ENCODE measurements at places on chromosomes 11 and 22.
A peak's percentile ranks its signal among the peaks of the same experiment; 100 is the strongest.

- no peak for DNase-seq
Observed at GRCh38 chr11:1930462-1930830, 10.9 kb downstream of the TNNT3 start.

GRCh38 chr22:40517631-40518030 lies 118.9 kb downstream of the MRTFA start:
- DNase-seq, result no peak

DNA sequence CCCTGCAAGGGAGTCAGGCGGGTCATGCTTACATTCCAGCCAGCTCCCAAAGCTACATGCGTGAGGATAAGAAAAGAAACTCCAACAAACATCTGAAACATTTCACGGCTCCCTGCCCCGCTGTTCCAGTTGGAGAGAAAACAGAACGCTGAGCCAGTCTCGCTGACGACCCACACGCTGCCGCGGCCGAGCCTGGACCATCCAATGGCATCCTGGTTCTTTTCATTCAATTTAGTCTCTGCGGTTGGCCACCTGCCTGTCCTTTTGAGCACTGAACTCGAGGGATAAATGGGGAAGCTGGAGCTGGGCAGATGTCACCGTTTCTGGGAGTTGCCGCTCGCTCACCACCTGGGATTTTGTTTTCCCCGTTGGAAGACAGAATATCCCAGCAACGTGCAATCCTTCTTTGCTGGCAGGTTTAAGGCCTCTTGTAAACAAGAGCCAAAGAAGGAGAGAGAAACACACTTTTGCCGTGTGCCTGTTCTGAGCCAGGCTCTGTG lies 45.3 kb upstream of the SHISAL1 start:
- DNase-seq, result no peak

DNA sequence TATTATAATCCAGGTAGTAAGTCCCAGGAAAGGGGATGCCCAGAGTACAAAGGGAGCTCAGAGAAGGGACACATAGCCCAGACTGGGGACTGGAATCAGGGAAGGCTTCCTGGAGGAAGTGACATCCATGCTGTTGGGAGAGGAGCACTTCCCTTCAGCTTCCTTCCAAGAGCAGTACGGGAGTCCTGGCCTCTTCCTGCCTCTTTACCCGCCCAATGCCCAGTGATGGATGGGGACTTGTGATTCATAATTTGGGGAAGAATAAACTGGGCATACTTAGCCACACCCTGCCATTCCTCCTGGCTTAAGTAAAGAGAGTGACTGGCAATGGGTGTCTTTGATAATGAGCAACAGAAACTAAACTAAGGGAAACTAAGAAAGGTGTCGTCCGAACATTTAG lies 11.5 kb downstream of the C11orf91 start:
- no peak for DNase-seq

DNA sequence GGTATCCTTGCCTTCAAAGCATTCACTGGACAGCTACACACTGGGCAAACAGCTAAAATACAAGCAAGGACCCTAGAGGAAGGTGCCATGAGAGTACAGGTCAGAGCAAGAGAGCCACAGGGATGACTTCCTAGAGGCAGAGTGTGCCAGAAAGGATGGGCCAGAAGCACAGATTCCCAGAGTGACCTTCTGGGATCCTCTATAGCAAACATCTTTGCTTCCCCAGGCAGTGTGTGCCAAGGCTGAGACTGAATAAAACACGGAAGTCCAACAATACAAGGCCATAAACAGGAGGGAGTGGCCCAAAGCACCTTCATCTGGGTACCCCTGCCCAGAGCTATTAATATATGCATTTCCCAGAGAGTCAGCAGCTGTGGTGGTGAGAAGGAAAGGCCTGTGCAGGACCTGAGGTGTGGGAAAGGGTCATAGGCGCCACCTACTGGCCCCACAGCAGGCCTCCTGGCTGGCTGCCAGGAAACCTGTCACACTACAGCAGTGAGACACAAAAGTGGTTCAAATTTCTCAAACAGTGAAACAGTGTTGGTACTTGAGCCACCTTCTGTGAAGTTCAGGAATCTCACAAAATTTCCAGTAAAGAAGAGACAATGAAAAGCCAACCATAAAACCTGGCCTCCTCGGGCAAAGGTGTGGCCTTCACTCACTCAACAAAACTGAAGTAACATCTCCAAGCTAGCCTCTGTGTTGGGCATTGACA lies 20.3 kb downstream of the CLPB start:
- peak; percentile 73 for DNase-seq

DNA sequence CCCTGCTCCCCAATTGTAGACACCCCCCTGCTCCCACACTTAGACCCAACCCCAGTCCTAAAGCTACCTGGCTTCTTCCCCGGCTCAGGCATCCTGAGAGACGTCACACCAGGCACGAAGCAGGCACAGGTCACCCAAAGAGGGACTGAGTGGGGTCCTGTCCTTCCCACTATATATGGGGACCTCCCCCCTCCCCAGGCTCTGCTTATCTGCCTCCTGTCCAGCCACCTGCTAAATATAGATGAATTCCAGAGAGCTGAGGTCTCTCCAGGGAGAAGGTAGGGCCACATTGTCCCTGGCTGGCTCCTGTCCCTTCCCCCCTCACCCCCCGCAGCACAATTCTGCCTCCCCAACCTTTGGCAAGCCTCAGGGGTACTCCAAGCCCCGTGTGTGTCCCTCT lies at the start of gene MYBPC3:
MYBPC3 (minus strand) TSS at position 147 of the 400 bp plus-strand sequence; CDS start at position 92, 55 bp downstream.
- no peak for DNase-seq

DNA sequence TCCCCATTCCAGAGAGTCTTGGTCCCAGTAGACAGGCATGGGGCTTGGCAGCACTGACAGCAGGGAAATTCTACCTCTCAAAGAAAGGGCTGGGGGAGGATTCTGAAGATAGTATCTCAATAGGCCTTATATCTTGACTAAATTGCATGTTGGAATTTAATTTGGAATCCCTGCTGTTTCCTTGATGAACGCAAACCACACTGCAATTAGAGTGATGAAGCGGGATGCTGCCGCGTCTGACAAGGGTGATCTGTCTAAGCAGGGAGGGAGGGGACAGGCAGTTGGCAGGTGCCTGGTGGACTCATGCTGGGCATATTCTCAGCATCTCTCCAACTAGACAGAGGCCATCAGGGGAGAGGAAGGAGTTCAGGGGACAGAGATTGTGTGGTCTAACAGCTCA lies 48.4 kb downstream of the COMMD9 start:
- DNase-seq, result no peak

- DNase-seq, result peak; percentile 37
Observed at GRCh38 chr11:58576887-58577471, 1.3 kb upstream of the LPXN start.

DNA sequence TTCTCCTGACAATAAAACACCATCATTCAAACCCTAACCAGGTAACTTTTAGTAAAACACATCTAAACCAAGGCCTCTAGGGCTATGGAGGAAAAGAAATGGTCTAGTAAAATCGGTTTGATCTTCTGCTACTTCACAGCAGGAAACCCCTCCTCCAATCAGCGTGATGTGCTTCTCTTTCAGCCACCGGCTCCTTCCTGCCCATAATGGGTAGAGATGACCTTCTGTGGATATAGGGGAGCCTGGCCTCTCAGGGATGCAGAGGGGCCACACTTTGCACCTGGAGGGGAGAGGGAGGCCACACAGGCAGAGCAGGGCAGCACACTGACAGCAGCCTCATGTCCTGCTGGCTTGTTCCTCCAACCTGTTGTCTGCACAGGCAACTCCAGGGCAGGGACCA lies 6.9 kb downstream of the EHD1 start:
- DNase-seq, result no peak

GRCh38 chr22:42635531-42635930 lies 4.9 kb downstream of the ATP5MGL start:
- no peak for DNase-seq

DNA sequence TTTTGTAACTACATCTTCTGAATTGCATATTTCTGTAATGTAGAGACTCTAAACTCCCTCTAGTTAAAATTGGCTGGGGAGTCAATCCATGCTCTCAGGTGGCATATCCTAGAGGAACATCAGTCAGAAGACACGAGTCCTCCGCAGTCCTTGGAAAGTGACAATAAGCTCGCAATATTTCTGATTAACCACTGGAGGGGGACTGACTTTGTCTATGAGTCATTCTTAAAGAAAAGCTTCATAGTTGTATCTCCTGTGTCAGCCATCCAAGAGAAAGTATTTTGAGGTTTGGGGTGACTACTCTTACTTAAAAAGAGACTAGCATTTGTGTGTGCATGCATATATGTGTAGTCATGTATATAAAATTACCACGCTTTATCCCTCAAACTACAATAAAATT lies 60.2 kb downstream of the SLN start:
- no peak for DNase-seq

DNA sequence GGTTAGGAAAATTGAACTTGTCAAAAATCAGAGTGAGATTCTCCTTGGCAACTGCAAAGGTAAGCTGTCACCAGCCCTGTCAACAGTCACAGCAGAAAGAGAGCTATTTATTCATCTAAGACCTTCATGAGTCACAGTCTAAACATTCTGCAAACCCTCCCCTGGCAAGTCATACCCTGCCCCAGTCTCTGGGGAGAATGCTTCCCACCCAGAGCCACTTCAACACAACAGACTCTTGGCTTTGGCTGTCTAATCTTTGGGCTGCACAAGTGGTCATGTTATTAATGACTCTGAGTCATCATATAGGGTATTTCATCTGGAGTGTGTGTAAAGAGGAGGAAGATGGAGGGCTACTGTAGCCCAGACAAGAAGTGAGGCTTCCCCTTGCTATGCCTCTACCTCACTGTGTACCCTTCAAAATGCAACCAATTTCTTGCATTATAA lies 153.4 kb downstream of the CCDC34 start:
- DNase-seq, result no peak

DNA sequence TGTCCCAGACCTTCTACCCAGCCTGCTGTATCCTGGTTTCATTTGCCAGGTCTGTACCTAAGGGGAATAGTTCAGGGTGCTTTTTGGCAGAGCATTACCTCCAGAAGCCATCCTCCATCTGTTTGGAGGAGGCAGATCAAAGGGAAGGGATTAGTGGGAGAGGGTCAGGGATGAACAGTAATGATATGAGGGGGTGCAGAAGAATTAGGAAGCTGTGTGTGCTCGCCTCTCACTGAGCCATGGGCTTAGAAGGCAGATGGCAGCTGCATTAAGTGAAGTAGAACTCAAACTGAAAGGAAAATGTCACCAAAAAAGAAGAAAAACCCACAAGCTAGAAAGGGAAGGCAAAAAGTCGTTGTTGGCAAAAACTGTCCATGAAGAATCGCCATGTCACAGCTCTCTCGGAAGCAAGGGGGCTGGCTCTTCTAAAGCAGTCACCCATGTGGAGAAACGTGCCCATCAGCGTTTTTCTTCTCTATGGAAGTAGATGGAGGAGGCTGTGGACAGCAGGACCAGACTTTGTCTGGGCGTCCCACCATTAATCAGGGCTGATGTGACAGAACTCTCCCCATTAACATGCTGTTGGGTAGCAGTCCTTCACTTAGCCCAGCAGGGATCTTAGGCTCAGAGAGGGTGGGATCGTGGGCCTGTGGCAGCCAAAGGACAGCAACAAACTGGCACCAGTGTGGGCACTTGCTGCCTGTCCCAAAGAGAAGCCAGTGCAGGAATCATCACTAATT lies 46.8 kb downstream of the CEP164 start:
- DNase-seq, result no peak

- peak; percentile 58 for DNase-seq
Observed at GRCh38 chr11:59186130-59186594, 14.2 kb downstream of the DTX4 start.

GRCh38 chr22:37634417-37634924 lies 5.0 kb upstream of the SH3BP1 start:
- no peak for DNase-seq

- peak; percentile 4 for DNase-seq
Observed at GRCh38 chr11:116499396-116500003, 273.3 kb downstream of the BUD13 start.

DNA sequence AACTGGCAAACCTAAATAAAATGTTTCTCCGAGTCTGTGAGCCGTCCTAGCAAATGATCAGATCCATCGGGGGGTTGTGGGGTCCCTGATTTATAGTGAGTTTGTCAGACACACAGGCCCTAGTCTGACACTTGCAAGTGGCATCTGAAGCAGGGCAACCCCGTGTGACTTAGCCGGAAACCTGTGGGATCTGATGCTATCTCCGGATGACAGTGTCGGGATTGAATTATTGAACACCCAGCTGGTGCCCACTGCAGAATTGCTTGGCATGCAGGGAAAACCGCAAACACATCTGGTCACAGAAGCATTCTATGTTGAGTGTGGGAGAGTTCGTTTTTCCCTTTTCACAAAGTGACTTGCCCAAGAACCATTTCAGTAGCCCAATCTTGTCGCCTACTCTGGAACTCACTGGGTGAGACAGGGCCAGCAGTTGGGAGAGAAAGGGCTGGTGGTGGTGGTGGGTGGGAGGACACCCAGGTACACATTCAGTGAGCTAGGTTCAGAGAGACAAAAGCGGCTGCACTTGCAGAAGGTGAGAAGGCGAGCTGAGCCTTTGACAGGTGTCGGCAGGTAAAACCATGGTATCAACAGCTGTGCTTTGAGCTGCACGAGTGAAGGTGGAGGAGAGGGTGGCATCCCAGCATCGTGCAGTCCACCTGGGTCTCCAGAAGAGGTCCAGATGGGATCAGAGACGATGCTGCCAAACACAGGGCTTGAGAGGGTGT lies 33.7 kb upstream of the B3GAT1 start:
- no peak for DNase-seq

DNA sequence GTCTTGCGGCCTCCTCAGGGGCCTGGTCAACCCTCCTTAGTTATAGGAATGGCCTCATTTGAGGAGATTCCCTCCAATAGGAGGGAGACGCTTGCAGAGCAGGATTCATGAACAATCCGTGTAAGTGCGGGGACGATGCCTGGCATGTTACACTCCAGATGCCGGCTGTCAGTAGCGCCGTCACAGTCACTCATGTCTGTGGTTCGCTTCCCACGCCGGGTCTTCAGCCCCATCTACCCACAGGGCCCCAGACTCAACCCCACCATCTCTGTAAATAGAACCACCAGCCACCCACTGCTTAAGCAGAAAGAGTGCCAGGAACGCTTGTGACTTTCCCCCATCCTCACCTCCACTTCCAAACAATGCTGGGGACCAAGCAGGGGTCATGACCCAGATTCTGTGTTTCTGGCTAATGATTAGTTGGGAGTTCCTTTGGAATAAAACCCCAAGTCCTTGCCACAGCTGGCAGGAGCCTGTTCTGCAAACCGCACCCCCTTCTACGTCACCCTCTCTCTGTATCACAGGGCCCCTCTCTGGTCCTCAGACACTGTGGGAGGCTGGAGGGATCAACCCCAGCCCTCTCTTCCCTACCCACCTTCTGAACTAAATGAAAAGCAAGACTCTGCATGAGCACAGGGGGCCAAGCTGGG lies 38.8 kb upstream of the TOLLIP start:
- no peak for DNase-seq

- DNase-seq, result no peak
Observed at GRCh38 chr22:30873661-30874060, 94.9 kb downstream of the MORC2 start.

- DNase-seq, result no peak
Observed at GRCh38 chr11:118984825-118985224, 13.1 kb upstream of the CENATAC start.

- no peak for DNase-seq
Observed at GRCh38 chr22:45136594-45136993, 27.1 kb upstream of the NUP50 start.

- no peak for DNase-seq
Observed at GRCh38 chr11:18209058-18209457, 27.5 kb downstream of the SAA4 start.
